Fibroblast of the aortic adventitia (primary cell): ENCODE measurements at places on chromosomes 3 and 15.

- peak; percentile 76 for DNase-seq
These were observed 264.8 kb downstream of the SLCO3A1 start for GRCh38 chr15:92118162-92118935.

GRCh38 chr15:76203346-76204108 lies 107.7 kb downstream of the ETFA start:
- no peak for DNase-seq

GRCh38 chr3:29644261-29644660 lies 363.4 kb downstream of the RBMS3 start:
- DNase-seq, result peak; percentile 71

GRCh38 chr3:64501298-64501906 lies 186.4 kb downstream of the ADAMTS9 start:
- DNase-seq, result no peak

DNA sequence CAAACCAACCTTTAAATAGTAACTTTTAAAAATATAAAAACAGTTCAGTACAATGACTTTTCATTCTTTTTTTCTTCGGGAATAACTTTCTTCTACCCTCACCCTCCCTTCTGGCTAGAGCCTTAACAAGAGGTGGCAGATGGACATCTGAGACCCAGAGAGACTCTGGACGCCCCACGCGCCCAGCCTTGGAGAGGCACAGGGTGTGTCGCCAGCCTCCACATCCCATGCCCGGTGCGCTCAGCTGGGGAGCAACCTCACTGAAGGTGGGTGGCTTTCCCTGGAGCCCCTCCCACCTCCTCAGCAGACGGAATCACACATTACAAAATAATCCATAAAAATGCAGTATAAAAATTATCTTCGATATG lies 49.5 kb downstream of the TLE3 start:
- DNase-seq, result no peak

GRCh38 chr3:132231633-132232032 lies 85.6 kb upstream of the ACP3 start:
- DNase-seq, result peak; percentile 81

GRCh38 chr3:189467451-189467850 lies 163.7 kb upstream of the TP63 start:
- DNase-seq, result no peak

GRCh38 chr15:60843482-60843881 lies 364.5 kb upstream of the ICE2 start:
- no peak for DNase-seq

- no peak for DNase-seq
These were observed 416.0 kb downstream of the SHQ1 start for GRCh38 chr3:72432246-72432645.

- DNase-seq, result no peak
These were observed 199.1 kb downstream of the FAM43A start for GRCh38 chr3:194884649-194885315.

DNA sequence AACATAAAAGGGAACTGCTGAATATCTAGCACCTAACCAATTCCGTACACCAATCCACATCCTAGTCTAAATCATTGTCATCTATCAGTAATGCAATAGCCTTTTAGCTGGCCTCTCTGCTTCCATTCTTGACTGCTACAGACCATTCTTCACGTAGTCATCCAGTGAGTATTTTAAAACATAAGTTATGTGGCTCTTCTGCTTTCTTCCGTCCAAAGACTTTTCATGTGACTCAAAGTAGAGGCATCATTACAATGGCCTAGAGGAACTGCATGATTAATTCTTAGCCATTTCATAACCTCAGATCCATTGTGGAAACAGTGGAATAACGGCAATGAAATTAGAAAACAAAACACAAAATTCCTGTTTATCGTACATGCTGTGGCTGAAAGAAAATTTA lies 88.9 kb upstream of the CBLB start:
- DNase-seq, result peak; percentile 69

- no peak for DNase-seq
These were observed 88.8 kb downstream of the CRTC3 start for GRCh38 chr15:90618330-90619125.

DNA sequence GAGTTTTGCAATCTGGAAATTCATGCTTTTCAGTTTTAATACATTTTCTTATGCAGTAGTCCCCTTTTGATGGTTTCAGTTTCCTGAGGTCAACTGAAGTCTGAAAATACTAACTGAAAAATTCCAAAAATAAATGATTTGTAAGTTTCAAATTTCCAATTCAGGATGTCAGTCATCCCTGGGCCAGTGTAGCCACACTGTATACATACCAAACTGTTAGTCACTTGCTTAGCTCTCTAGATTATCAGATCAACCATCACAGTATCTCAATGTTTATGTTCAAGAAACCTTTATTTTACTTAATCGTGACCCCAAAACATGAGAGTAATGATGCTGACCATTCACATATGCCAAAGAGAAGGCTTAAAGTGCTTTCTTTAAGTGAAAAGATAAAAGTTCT lies 715.5 kb downstream of the GBE1 start:
- DNase-seq, result no peak

- no peak for DNase-seq
These were observed 786.0 kb downstream of the TUSC7 start for GRCh38 chr3:117495620-117496019.

- peak; percentile 50 for DNase-seq
These were observed 9.7 kb downstream of the PLA2G4D start for GRCh38 chr15:42084465-42085235.

- no peak for DNase-seq
These were observed 44.1 kb upstream of the TP63 start for GRCh38 chr3:189586941-189587663.

GRCh38 chr15:98330692-98331435 lies 317.5 kb upstream of the IGF1R start:
- no peak for DNase-seq

- no peak for DNase-seq
These were observed 46.2 kb upstream of the PLCL2 start for GRCh38 chr3:16838561-16838960.

DNA sequence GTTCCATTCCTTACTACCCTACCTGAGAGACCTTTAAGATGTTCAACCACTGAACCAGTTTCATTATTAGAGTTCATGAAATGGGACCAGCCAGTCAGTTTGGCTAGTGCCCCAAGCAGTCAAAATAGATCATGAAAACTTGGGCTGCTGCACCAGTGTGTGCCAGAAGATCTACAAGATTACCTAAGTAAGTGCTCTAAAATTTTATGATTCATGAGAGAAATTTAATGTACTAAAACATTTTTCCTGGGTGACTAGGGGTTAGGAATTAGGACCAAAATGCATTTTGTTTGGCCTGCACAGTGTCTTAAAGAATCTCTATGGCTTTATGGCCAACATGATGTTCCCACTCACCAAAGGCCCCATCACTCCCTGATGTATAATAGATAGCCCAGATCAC lies 214.7 kb downstream of the ATP8B4 start:
- peak; percentile 46 for DNase-seq

DNA sequence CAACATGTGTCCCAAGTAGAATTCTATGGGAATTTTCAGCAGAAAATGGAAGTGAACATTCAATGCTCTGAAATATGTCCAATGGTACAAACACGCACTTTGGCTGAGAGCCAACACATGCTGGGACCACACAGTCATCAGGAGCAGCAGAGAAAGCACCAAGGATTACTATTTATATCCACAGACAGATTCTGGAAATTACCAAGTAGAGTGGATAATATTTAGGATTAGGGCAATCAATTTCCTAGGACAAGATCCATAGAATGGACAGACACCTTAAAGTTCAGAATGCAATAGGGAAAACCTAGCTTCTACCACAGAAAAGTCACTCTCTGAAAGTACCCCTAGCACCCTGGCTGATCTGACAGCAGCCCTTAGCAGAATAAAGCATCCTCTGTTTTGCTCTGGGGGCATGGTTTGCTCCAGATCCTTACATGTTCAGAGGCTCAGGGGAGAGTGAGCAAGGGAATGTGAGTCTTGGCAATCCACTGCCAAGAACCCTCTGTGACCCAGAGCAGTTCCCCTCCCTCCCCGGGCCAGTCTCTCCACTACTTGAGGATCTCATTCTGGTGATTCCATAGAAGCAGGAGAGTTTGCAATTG lies 206.0 kb upstream of the WNT5A start:
- DNase-seq, result peak; percentile 7

- DNase-seq, result peak; percentile 73
These were observed 27.1 kb upstream of the SKIL start for GRCh38 chr3:170330366-170330765.

GRCh38 chr3:62727536-62727935 lies 147.7 kb downstream of the CADPS start:
- DNase-seq, result peak; percentile 18

DNA sequence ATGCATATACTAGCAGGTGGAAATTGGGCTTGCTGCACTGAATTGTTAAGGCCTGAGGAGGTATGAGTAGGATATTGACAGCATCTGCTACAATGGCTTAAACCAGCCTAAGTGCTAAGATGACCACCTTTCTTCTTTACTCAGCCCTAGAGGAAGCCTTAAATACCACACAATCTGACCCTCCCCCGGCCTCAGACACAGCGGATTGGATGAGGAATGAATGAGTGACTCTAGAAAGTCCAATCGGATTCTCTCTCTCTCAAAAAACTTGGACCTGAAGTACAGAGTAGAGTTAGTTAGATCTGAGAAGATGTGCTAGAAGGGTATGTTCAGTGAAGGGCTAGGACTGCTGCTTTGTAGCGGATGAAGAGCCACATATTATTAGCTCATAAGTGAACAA lies 39.9 kb upstream of the C3orf49 start:
- no peak for DNase-seq

DNA sequence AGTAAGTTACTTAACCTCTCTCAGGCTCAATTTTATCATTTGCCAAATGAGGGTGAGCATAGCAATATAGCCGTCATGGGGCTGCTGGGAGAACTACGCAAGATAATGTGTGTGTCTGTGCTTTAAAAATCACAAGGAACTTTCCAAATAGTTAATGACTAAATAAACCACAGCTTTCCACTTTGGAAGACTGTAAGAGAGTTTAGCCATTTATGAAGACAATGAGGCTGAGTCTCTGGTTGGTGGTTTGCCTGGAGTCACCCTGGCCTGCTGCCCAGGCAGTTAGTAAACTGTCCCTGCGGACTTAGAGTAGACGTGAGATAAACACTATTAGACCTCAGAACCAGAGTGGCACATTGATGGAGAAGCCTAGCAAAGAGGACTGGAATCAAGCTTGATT lies 357.7 kb downstream of the CLSTN2 start:
- DNase-seq, result peak; percentile 56

- DNase-seq, result no peak
These were observed 4.8 kb downstream of the SACM1L start for GRCh38 chr3:45693941-45694521.

GRCh38 chr3:19254189-19254588 lies 105.9 kb downstream of the KCNH8 start:
- no peak for DNase-seq

- no peak for DNase-seq
These were observed 296.7 kb downstream of the PLCL2 start for GRCh38 chr3:17181413-17181907.

GRCh38 chr3:192675958-192676649 lies 51.2 kb downstream of the FGF12 start:
- DNase-seq, result no peak

- DNase-seq, result no peak
These were observed 12.9 kb downstream of the MB21D2 start for GRCh38 chr3:192904632-192905289.

- DNase-seq, result no peak
These were observed 29.0 kb downstream of the ADCY5 start for GRCh38 chr3:123419850-123420297.

GRCh38 chr3:51510996-51511395 lies 11.2 kb upstream of the DCAF1 start:
- no peak for DNase-seq

- no peak for DNase-seq
These were observed 315.2 kb downstream of the UACA start for GRCh38 chr15:70447928-70448698.

GRCh38 chr3:183123891-183124290 lies 24.6 kb upstream of the MCCC1 start:
- peak; percentile 25 for DNase-seq

- no peak for DNase-seq
These were observed 358.1 kb downstream of the MECOM start for GRCh38 chr3:169305460-169305859.

GRCh38 chr3:119945291-119945690 lies 149.0 kb downstream of the GSK3B start:
- DNase-seq, result no peak

GRCh38 chr3:193782276-193782647 lies 189.3 kb downstream of the OPA1 start:
- no peak for DNase-seq

GRCh38 chr3:137110392-137110996 lies 152.7 kb downstream of the IL20RB start:
- peak; percentile 44 for DNase-seq

GRCh38 chr3:139427283-139428060 lies 38.0 kb upstream of the COPB2 start:
- DNase-seq, result peak; percentile 86

GRCh38 chr15:46676233-46677206 lies 1040.8 kb upstream of the SEMA6D start:
- no peak for DNase-seq

- no peak for DNase-seq
These were observed 587.9 kb downstream of the PDCD6IP start for GRCh38 chr3:34386309-34386708.

DNA sequence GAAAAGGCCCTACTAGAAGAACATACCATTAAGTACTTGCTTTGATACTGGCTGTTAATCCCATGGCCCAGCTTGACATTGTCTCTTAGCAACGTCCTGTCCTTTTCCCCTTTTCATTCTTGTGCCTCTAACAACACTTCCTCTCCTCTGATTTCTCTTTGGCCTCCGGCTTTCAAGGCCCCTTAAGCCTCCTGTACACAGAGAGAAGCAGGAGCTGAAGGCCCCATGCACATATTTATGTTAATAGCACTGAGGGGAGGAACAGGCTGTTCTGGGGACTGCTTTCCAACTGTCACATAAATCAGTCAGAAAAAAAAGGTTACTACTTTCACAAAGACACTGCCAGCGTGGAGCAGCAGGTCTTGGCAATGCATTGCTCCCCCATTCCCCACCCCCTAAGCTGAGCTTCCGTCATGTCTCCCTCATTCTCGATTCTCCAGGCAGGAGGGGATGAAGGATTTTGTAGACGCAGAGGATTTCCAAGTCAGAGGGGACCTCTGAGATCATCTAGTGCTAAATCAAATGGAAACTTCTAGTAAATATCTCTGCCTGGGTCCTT lies 257.4 kb upstream of the ADAMTS9 start:
- no peak for DNase-seq

DNA sequence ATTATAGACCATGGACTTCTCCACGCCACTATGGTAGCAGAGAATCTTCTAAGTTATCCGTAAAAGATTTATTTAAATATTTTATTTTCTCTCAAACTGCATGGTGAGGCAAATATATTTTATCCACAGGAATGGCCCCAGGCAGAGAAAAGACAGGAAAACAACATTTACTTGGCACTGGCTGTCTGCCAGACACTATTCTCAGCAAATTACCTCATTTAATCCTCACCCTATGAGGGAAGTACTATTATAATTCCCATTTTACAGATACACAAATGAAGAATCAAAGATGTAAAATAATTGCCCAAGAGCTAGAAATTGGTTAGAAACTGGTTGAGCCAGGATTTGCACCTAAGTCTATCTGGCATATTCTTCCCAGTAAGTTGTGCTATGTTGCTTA lies 361.4 kb upstream of the IL12A start:
- no peak for DNase-seq

- DNase-seq, result no peak
These were observed 32.2 kb downstream of the COL8A1 start for GRCh38 chr3:99670556-99670950.
